Right atrium auricular region (tissue), 2 donors: ENCODE measurements at places on chromosomes 6 and 20. TPM values are rescaled to one million over a fixed set of nuclear protein-coding genes. Genes with fewer than 3 reads are reported as not detected.

DNA sequence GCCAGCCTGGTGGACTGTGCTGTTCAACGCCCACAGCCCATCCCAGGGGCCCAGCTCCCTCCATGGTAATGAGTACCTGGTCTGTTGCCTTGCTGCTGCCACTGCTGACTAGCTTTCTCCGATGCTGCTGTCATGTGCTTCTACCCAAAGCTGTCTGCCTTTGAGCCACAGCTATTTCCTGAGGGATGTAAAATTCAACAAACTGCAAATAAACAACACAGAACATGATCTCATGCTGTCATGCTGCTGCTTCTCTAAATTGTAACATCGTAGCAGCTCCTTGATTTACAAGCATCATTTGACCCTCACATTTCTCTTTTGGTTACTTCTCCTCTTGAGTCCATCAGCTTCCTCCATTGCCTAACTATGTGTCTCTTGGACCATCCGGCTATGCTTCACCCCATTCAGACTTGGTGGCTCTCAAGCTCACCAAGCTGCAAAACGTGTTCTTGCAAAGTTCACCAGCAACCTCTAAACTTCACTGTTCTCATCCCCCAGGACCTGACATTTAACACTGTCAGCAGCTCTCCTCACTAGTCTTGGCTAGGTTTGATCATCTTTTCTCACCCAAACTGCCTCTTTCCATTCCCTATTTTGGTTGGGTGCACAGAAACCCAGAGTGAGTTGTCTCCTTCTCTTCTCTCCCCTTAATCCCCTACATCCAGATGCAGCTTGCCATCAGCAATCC, 54.6 kb downstream of the FYN start:
- DNase-seq, result no peak

The TCEA2 gene
- 25.5 TPM for total RNA-seq

The COL19A1 gene
- 3.9 TPM for total RNA-seq

The CSNK2B gene
- total RNA-seq, result 243 TPM

The FAM162B gene
- 1.4 TPM for total RNA-seq

- DNase-seq, result no peak
These were observed 300.6 kb upstream of the ECI2 start for GRCh38 chr6:4435981-4436445.

GRCh38 chr20:63134201-63134612, 81.7 kb downstream of the YTHDF1 start:
- DNase-seq, result no peak

The CUL7 gene
- total RNA-seq, result 6.5 TPM

The HSPA1L gene
- total RNA-seq, result 1.1 TPM

DNA sequence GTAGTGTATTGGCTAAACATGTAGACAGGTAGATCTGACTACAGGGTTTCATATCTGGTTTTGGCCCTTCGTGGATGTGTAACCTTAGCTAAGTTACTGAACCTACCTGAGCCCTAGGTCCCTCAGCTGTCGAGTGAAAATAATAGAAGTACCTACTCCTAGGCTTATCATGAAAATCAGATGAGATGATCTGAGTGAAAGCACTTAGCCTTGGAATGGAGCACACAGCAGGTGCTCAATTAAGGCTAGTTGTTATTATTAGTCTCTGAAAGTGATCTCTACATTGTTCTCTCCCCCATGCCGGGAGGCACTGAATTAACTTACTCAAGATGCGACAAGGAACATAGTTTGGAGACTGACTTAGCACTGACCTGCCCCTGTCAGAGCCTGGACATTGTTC, 174.7 kb upstream of the ZNF217 start:
- DNase-seq, result no peak

- DNase-seq, result no peak
These were observed 162.1 kb downstream of the AIG1 start for GRCh38 chr6:143222801-143223231.

The RBM24 gene
- total RNA-seq, result 194 TPM

DNA sequence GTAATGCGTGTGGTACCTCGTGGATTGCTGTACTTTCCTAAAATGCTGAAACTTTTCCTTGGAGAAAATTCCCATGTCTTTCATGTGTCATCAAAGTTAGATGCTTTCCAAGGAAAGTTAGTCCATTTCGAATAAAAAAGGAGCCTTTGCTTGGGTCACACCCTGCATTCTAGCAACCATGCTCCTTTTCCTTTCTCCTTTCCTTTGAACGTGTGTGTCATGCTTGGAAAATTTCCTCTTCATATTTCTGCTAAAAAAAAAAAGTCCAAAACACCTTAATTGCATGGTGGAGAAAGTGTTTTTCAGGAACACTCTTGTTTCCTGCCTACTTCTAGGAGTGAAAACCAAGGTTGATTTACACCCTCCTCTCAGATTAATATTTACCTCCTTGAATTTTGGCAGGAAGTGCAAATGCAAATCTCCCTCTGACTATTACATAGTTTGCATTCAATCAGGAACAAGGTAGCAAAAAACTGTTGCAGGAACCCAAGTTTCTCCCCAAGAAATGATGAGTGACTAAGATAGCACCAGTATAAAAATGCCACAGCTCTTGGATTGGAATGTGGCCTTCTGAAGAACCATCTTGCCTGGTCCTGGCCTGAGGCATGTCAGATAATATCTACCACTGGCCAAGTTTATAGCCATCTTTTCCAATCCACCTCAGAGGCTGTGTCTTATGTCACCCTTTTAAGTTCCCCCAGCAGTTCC, 590.6 kb downstream of the QKI start:
- DNase-seq, result no peak

GRCh38 chr20:62707921-62708521, 615 bp upstream of the NTSR1 start:
- no peak for DNase-seq

DNA sequence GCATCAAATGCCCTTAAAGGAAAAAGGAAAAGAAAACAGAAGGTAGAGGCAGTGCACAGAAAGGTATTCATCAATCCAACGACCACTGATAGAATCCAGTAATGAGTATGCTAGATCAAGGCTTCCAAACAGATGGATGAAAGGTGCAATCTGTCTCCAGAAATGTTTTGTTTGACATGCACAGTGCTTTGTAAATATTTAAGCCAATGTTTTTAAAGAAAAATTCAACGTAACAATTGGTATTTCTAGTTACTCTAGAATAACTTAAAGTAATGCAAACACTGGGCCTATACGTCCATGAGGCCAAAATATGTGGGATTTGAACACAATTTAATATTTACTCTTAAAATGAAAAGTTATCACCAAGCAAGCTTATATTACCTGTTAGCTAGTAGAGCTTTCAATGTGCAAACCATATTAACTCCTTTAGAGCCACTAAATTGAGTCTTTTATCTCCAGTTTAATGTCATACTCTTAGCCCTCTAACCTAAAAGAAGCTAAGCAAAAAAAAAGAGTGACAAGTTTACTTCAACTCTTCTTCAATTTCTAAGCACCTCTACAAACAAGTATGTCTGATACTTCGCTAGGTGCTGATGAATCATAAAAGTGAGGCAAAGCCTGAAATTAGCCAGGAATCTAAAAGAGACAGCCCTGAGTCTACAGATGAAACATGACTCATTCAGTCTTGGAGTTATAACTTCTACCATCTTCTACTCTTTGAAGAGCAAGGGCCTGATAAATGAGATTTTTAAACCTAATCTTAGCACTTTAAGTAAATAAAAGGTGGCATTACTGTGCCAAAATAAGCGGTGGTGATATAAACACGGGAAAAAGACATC, 169.8 kb downstream of the PTPRK start:
- DNase-seq, result no peak

DNA sequence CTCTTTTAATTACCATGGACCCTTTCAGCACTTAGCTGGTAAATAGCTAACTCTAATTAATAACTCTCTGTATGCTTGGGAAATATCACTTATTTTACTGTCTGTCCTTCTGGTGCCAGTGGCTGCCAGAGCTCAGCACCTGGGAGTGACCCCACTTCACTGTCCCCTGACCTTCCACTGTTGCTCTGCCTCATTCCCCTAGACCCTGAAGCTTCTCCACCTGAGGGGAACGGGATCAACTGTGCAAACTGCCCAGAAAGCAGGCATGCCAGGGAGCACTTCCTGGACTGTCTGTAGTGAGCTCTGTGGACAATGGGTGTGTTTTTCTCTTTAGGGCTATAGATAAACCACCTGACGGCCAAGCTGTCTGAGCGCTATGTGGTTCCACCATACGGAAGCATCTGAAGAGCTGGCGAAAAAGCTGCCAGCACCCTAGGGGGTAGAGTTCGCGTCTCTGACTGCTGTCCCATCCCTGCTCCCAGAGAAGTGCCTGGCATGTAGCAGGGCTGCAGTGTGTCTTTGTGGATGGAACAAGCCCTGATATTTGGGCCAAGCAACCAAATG, 106.3 kb upstream of the FOXA2 start:
- DNase-seq, result no peak

DNA sequence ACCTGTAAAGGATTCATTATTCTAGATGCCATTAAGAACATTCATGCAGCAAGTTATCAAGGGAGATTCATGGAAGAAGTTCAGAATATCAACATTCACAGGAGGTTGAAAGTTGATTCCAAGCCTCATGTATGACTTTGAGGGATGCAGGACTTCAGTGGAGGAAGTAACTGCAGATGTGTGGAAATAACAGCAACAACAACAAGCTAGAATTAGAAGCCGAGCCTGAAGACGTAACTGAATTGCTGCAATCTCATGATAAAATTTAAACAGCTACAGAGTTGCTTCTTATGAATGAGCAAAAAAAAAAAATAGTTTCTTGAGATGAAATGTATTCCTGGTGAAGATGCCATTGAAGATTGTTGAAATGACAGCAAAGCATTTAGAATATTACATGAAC, 73.3 kb upstream of the NXT1 start:
- no peak for DNase-seq

The DEFB132 gene
- not detected for total RNA-seq

- no peak for DNase-seq
These were observed 54.6 kb upstream of the AKAP12 start for GRCh38 chr6:151185148-151185547.

GRCh38 chr20:23645575-23645974, 7.8 kb upstream of the CST3 start:
- no peak for DNase-seq

DNA sequence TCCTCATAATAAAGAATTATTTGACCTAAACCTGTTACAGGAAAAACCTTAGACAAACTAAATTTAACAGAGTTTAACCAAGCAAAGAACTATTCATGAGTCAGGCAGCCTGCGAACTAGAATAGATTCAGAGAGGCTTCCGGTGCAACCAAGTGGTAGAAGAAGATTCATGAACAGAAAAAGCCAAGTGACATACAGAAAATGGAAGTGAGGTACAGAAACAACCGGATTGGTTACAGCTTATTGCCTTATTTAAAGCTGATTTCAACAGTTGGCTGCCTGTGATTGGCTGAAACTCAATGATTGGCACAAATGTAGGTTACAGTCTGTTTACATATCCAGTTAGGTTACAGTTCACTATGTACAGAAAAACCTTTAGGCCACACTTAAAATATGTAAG, 10.1 kb downstream of the PPP1R3G start:
- no peak for DNase-seq

- no peak for DNase-seq
These were observed 44.5 kb upstream of the STMND1 start for GRCh38 chr6:17057322-17057721.

The TCP11 gene
- total RNA-seq, result not detected

DNA sequence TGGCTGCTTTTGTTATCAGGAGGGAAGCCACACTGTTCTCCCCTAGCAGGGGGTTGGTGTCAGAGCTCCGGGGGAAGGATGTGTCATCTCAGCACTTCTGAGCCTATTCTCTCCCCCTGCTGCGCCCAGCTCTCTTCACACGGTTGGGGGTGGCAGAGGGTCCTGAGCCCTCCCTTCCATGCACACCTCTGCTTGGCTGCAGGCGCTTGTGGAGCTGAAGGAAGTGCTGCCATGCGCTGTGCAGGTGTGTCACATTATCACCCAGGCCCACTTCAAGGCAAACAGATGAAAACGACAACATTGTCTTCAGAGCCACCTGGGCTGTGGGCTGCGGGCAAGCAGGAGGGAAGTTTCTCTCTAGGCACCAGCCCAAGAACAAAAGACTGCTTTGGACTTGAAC, 263.4 kb downstream of the BMP7 start:
- DNase-seq, result no peak

- DNase-seq, result no peak
These were observed 37.1 kb downstream of the SLC16A10 start for GRCh38 chr6:111124406-111124805.

The LZTS3 gene
- total RNA-seq, result 25.9 TPM

The CGAS gene
- 1.7 TPM for total RNA-seq

DNA sequence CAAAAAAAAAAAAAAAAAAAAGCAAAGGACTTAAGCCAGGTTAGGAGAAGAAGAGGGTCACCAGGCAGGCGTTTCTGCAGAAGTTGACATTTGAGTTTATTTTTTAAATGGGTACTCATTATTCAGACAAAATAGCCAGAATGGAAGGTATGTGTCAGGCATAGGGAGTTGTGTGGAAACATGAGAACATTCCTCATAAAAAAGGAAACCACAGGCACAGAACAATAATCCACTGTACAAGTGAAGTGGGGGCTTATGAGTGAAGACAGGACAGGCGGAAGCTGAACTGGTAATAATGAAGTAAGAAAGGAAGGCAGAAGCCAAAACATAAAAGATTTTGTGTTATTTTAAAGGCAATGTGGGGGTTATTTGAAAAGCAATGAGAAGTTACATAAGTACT, 104.6 kb downstream of the EPB41L2 start:
- DNase-seq, result no peak

- no peak for DNase-seq
These were observed 143.6 kb downstream of the RCAN2 start for GRCh38 chr6:46347669-46348068.

- no peak for DNase-seq
These were observed 990.9 kb downstream of the EPHA7 start for GRCh38 chr6:92428448-92428847.

DNA sequence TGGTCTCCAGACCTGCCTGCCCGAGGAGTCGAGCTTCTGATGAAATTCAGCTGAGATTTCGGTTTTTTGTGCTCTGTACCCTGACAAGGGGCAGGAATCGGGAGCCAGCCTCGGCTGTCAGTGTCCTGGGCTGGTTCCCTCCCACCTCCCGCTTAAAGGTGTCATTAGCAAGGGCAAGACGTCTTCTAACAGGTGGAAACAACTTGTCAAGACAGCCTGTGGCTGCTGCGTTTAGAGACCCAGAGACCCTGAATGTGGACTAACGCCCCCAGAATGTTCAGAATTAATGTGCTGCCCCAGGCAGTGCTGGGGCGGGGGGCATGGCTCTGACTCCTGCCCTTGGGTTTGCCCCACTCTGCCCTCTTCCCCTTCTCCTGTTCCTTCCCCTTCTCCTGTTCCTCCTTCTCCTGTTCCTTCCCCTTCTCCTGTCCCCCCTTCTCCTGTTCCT, 69.7 kb downstream of the PHACTR3 start:
- DNase-seq, result peak; percentile 51

DNA sequence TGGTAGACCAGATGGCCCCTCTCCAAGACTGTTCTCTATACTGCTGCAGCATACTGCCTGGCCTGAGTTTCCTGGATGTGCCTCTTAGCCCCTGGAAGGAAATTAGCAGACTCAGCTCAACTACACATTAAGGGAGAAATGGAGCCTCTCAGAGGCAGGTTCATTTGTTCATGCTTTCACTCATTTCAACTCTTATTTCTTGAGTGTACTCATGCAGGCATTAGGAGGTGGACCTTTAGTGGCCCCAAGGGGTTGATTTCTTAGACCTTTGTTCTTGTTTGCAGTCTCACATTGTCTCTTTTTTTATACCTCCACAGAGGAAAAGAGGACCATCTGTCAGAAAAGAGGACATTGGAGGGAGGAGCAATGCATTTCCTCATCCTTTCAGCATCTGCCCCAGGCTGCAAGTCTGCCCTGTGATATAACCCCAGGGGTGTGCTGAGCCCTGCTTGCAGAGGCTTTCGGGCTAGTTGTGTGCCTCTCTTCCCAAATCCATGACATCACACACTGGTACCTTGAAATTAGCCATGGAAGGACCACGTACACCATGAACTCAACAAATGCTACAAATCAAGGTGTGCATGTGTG, 456.2 kb downstream of the CD83 start:
- no peak for DNase-seq

- no peak for DNase-seq
These were observed 4.7 kb downstream of the HLA-DRA start for GRCh38 chr6:32444433-32444832.
